Activated naive CD4-positive, alpha-beta T cell treated with anti-CD3 and anti-CD28 coated beads for 36 hours (primary cell): ENCODE measurements at places on chromosomes 6 and 20.

- DNase-seq: no peak
These were observed 84.7 kb upstream of the ADGRF1 start for GRCh38 chr6:47126647-47127391.

GRCh38 chr6:101730954-101731353 is 337.4 kb downstream of the GRIK2 start:
- no peak for DNase-seq

- no peak for DNase-seq
These were observed 95.9 kb upstream of the KCNQ5 start for GRCh38 chr6:72525821-72526510.

DNA sequence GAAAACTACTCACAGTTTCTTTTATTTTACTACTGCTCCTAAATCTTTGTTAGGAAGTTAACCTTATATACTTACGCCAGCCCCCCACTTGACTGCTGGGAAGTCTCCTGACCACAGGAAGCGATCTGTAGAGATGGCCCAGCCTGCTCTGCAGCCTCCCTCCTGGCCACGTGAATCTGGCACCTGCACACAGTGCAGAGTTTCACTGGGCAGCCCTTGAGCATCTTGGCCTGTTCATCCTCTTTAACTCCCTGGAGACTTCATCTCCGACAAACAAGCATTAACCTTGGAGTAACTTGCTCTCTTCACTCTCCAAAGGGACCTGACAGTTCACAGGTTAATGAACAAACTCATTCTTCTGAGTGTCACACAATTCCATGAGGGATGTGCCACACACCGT is 294.1 kb downstream of the BTBD9 start:
- no peak for DNase-seq

GRCh38 chr20:10716855-10717254 is 43.1 kb upstream of the JAG1 start:
- DNase-seq: no peak

DNA sequence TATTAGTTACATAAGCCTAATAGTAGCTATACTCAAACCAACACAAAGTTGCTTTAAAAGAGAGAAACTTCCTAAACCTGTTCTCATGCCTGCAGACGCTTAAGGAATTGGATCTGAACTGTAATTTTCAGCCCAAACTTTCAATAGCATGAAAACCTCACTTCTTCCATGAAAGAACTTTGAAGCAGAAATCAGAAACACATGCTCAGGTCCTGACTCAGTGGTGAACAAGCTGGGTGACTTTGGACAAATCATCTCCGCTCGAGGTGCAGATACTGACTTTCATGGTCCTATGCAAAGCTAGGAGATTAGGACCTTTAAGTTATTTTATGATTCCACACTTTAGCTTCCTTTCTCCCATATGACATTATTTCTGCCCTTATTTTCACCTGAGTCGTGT is 36.5 kb downstream of the NOX3 start:
- DNase-seq: peak; percentile 23

DNA sequence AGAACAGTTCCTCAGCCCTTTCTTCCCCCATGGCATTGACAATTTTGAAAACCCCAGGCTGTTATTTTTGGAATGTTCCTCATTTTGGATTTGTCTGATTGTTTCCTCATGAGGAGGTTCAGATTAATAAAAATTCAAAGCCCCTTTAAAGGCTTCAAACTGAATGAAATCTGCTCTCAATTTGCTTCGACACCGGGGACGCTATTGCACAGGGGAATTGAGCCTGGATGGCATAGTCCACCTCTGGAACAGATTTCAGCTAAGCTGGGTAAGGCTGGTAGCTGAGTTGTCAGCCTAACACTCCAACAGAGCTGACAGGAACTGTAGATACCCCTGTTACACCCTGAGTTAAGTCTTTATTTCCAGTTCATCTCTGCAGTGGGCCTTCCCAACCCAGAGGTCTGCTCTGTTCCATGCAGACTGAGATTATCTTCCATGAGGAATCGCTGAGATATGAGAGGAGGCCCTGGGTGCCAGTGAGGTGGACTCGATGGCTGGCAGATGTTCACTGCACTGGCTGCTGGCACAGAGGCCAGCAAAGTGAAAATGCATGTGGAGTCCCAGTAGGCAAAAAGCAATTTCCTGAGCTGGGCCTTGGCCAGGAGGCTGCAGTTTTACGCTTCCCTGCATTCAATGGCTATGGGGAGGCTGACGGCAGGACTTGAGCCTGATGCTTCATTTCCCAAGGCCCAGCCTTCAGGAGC is 73.3 kb upstream of the PAX1 start:
- no peak for DNase-seq

- DNase-seq: no peak
These were observed 12.9 kb upstream of the TBC1D22B start for GRCh38 chr6:37244430-37245310.

- peak; percentile 61 for DNase-seq
These were observed 447 bp downstream of the MCM3 start for GRCh38 chr6:52284131-52284459.

DNA sequence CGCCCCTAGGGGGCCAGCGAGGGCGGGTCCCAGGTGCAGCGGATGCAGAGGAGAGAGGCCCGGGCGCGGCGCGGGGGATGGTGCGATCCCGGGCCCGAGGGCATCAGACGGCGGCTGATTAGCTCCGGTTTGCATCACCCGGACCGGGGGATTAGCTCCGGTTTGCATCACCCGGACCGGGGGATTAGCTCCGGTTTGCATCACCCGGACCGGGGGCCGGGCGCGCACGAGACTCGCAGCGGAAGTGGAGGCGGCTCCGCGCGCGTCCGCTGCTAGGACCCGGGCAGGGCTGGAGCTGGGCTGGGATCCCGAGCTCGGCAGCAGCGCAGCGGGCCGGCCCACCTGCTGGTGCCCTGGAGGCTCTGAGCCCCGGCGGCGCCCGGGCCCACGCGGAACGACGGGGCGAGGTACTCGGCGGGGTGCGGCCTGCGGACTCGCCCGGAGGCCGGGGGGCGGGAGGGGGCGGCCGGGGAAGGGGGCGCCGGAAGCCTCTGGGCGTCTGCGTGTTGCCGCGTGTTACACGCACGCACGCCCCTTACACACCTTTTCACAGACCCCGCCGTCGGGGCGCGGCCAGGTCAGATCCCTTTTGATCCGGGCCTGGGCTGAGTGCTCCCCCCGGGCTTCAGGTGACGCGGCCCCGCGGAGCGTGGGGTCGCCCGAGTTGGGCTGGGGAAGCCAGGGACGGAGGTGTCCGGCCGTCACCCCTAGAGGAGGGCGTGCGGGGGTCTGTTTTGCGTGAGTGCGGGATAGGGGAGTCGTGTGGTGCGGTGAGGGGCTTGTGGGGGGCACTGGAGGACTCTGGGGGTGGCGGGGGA is 412 bp downstream of the TRIB3 start:
- peak; percentile 82 for DNase-seq

DNA sequence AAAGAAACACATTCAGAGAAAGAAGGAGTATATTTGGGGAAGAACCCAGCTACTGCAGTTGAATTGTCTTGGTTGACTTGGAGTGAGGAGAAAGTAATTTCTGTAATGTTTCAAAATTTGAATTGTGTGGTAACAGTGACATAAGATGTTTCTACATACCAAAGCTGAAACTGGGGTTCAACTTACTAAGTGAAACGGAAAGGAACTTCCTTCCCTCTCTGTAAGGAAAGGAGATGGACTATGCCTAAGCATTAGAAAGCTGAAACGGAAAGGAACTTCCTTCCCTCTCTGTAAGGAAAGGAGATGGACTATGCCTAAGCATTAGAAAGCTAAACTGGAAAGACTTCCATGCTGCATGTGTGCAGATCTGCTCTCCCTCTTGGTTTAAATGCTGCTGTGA is 46.0 kb downstream of the HUS1B start:
- no peak for DNase-seq
